ENCODE measurements at places on chromosomes 6 and 20.

DNA sequence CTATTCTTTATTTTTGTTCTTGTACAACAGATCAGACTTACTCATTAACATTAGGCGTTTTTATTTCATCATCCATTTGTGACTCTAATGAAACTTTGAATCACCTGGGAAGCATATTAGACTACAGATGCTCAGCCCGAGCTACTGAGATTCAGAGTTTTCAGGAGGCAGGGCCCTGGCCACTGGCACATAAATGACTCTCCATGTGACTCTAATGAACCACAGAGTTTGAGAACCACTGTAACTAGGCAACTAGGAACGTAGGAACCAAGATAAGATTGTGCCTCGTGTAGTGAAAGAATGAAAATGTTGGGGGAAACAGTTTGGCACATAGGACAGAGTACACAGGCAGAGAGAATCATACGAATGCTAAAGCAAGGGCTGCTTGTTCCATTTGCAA lies 405.9 kb upstream of the BTBD3 start:
- no peak for DNase-seq

DNA sequence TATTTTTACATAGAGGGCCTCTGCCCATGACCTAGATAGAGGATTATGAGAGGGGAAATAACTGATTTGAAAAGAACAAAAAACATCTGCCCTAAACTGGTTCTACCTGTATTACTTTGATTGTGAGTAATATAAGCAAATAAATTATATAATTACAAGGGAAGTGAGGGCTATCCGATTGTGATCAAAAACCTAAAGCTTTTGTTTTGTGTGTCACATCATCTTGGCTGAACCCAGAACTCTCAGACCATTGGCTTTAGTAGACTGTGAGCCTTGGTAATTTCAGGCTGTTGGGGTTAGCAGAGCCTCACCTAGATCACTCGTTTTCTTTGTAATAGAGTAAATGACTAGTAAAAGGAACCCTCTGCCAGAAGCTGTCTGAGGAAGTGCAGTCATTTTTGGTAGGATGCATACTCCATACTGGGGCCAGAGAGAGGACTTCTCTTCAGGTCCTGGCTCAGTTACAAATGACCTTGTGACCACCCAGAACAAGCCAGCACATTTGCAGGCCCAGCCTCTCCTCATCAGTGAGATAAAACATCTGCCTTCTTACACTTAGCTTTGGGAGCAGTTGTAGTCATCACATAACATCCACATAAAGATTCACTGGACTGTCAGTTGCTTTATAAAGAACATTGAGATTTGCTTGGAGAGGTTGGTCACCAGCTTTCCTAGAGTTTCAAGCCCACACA lies 13.5 kb downstream of the STK35 start:
- no peak for DNase-seq

DNA sequence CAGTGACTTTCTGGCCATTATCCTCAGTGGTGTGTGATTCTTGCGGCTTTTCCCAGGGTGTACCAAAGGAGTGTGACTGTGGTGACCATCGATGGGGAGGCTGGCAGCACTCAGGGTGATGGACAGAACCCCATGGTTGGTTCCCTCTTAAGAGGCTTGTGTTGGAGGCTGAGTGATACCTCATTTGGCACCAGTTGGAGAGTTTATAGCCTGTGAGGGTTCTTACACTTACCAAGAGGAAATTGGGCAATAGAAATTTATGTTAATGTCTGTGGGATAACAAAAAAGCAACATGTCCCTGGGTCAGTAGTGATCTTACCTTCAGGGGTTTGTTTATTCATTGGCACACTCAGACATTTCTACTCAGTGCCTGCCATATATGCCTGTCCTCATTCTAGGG lies 37.2 kb downstream of the DAAM2 start:
- DNase-seq, result no peak

DNA sequence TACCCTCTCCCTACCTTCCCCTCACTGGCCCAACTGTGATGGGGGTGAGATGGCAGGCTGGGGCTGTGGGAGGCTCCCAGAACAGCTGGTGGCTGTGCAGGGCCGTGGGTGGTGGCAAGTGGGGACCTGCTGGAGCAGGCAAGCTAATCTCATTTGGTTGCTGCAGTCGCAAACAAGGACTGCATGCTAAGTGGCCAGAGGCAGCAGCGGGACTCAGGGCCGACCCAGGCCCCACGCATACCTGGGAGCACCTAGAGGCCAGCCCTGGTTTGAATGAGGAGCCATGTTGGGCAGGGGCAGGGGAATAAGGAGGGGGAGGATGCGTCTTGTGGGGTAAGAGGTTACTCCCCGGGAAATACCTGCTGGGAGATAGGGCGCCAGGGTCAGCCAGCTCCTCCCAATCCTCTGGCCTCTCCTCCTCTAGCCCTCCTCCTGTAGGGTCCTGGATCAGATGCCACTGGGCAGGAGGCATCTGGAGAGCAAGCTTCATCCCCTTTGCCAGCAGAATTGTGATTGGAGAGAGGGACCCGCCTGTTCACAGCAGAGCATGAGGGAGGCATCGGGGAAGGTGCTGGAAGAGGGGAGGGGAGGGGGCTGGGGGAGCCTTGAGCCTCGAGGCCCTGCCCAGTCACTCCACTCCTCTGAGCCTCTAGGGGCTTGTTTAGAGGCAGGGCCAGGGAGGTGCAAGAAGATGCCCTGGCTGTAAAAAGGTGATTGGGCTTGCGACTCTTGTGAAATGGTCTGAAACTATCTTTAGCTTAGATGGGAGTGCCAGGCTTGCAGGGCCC lies 24.3 kb upstream of the CDH22 start:
- no peak for DNase-seq
